Activated CD4-positive, alpha-beta T cell treated with anti-CD3 and anti-CD28 coated beads for 24 hours (primary cell): ENCODE measurements at places on chromosomes 16 and 17.

- DNase-seq = no peak
These were observed 28.8 kb downstream of the ACTG1 start for GRCh38 chr17:81483862-81484194.

DNA sequence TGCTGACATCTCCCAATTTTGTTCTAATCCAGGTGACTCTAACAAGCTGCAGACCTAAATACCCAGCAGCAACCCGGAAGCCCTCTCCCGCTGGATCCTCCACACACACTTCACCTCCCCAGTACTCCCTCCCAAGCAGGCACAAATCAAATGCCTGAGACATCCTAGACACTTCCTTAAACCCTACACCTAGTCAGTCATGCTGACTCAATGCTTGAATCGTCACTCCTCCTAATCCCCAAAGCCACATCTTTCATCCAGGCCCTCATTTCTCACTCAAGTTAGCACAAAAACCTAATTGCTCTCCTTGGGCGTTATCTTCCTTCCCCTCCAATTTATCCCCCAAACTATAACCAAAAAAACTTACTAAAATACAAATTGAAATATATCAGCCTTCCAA, 32.7 kb downstream of the CMC2 start:
- no peak for DNase-seq

GRCh38 chr17:9790889-9791876, at the start of gene DHRS7C:
Gene DHRS7C, minus strand, starts transcription at chr17:9791592. Its CDS starts 308 bp downstream, at chr17:9791284.
- DNase-seq = no peak

GRCh38 chr16:75288596-75289120, 37.2 kb upstream of the BCAR1 start:
- DNase-seq = no peak

DNA sequence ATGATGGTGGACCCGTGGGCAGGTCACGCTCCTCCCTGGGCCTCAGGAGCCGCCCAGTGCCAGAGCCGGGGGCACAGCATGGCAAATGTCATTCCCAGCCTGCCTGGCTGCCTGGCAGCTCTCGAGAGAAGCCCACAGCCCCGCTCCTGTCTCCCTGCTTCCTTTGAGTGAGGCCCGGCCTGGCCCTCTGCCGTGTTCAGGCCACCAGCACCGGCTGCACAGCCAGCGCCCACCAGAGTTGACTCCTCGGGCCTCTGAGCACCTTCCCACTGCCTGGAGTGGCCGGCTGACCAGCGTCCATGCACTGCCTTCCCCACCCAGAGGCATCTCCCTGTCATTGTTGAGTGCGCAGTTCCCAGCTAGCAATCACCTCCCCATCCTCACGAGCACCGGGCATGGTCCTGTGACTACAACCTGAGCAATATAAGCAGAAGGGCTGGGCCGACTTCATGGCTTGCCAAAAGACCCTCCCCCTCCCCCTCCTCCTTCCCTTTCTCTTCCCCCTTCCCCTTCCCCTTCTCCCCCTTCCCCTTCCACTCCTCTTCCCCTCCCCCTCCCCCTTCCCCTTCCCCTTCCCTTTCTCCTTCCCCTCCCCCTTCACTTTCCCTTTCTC, 11.9 kb upstream of the SLC38A10 start:
- no peak for DNase-seq

GRCh38 chr17:8668176-8668740, 37.7 kb upstream of the MYH10 start:
- no peak for DNase-seq

- peak; percentile 53 for DNase-seq
These were observed 4.2 kb downstream of the NR1D1 start for GRCh38 chr17:40095944-40096791.

DNA sequence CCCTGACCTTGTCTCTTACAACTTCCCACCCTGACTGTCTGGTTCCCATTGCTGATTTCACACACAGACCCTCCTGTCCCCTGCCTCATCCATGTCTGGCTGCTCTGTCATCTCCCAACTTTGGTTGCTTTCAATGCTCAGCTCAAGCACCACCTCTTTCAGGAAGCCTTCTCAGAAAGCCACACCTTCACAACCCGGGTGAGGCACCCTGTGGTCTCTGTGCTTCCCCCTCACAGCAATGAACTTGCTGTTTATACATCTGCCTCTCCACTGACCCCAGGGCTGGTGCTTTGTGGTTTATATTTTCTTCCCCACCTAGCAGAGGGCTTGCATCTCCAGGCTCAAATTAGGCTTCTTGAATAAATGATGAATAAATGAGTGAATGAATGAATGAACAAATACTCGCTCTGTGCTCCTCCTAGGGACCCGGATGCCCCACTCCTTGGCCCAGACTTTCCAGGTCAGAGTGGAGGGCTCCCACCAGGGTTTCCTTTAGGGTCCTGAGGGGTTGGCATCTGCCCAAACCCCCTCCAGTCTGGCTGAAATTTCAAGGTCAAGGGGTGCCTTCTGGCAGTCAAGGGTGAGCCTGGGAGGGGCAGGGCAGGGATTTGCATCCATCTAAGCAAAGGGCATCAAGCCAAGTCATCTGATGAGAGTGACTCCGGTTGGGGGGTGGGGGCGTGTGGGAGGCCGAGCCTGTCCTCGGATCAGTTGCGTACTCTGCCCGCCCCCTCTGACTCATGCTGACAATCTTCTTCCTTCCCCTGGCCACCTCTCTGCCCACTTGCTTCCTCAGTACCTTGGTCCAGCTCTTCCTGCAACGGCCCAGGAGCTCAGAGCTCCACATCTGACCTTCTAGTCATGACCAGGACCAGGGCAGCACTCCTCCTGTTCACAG, at the start of gene ITGAX:
ITGAX (plus strand) TSS at position 783 of the 898 bp plus-strand sequence; CDS start at position 862, 79 bp downstream.
- DNase-seq = peak; percentile 56

DNA sequence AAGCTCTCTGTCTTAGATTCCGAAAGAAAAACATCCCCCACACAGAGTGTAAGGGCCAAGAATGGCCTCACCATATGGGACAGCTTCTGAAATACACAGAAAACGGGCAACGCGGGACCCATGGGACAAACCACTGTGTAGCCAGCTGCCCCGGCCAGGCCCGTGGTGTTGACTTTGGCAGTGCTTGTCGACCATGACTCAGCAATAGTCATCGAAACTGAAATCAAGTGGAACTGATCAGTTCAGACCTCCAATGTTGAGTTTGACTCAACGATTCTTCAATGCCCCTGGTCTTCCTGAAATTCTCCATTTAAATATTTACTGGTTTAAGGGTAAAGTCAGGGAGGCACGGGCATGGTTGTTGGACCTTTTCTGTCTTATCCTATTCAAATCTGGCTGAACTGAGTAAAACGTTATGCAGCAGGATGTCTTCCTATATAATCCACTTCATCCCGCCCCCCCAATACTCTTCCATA, 27.5 kb downstream of the ZFHX3 start:
- no peak for DNase-seq

DNA sequence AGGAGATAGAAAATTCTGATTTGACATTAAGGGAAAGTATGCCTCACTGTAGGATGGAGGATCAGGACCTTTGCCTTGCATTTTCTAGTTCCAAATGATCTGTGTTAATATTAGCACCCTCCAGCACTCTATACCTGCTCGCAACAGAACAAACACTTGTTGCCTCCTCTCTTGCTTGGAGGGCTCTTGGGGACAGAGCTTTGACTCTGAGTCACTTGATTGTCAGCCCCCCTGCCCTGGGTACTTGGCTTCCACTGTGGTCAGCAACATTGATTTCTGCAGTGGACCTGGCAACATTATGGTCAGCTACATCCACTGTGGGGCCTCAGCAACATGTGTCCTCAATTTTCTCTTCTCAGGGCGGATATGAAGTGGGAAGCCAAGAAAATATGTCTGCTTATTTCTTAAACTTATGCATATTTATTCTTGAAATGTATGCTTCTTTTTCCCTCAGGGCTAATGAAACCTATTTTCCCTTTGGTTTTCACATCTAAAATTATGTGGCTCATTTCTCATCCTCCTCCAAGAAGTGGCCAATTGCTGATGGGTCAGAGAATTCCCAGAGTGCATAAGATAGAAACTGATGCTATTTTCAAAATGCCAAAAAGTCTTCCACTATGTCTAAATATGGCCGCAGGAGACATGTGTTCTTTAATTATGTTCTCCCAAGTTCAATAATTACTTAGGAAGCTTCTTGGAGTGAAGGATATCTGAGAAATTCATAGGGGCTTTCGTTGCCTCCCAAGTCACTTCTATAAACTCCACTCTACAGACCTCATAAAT, 94.6 kb upstream of the SMIM36 start:
- DNase-seq = no peak

- DNase-seq = no peak
These were observed 337.1 kb downstream of the CNTNAP4 start for GRCh38 chr16:76614269-76614668.

DNA sequence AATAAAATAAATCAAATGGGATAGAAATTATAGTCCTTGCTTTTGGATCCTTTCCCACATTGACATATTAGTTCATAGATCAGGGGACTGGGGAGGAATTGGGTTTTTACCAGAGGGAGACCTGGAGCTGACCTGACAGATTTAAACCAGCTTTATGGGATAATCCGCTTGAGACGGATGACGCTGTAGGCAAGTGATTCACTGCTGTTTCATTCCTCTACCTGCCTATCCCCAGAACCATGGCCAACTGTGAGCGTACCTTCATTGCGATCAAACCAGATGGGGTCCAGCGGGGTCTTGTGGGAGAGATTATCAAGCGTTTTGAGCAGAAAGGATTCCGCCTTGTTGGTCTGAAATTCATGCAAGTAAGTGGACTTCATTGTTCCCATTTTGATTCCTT, 2.1 kb downstream of the NME1 start:
- no peak for DNase-seq

GRCh38 chr16:75996491-75996890, 270.2 kb upstream of the CPHXL start:
- DNase-seq = no peak

DNA sequence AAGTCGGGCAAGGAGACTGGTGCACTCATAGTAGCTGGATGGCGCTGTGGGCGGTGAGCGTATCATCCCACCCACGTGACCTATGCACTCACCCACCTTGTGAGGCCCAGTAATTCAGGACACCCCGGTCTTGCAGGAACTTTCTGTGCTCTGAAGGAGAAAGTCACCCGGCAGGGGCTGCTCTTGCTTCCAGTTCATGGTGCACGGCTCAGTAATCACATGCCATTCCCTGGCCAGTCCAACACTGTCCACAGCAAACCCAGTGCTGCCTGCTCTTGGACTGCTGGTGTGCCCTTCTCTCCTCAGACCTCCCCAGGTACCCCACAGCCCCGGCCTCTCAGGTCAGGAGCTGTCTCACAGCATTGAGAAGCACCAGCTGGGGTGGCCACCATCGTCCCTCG, 16.4 kb upstream of the RHBDF2 start:
- no peak for DNase-seq

DNA sequence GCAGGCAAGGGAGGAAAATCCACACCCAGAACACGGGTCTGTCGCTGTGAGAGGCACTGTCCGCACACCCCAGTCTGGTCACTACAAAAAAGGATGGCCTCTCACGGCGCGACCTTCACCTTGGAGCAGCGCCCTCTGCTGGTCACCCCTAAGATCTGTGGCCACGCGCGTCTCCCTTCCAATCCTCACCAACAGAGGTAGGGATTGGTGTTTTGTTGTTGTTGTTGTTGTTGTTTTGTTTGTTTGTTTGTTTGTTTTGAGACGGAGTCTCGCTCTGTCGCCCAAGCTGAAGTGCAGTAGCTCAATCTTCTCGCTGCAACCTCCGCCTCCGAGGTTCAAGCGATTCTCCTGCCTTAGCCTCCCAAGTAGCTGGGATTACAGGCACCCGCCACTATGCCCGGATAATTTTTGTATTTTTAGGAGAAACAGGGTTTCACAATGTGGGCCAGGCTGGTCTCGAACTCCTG, 15.0 kb upstream of the C17orf58 start:
- peak; percentile 61 for DNase-seq

DNA sequence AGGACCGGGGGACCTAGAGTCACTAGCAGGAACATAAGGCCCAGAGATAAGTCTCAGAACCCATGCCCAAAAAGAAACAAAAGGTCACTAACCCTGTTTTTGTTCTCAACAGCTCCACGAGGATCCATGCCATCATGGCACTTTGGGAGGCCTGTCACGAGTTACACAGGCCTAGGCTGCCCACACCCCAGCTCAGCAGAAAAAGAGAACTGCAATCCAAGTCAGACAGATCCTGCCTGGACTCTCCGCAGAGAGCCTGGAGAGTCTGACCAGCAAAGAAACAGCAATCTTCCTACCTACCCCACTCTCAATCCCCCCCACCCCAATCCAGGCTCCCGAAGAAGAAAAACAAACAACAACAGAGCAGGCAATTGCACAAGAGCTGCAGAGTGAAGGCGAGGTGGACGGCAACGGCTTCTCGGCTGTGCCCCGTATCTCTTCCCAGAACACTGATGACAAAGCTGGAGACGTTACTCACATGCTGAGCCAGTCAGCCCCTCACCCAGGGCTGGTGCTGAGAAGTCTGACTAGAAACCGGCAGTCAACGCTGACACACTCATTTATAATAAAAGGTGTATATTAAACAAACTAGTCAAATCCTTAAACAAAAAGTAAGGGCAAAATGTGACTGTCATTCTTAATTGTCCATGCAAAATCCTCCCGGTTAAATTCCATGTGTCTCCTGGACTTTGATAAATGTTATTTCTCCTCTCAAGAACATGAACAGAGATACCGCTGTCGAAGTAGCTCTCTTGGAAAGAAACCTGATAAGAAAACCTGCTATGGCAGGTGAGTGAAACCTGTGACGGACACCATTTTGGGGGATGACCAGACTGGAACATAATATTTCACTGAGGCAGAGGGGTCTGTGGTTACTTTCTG, 89.3 kb downstream of the SMG6 start:
- DNase-seq = peak; percentile 15

GRCh38 chr16:22123759-22124490, 31.6 kb downstream of the VWA3A start:
- no peak for DNase-seq

- no peak for DNase-seq
These were observed 76.9 kb downstream of the ARHGAP44 start for GRCh38 chr17:12866244-12866643.

- no peak for DNase-seq
These were observed 44.6 kb upstream of the ADCY9 start for GRCh38 chr16:4160658-4161430.

GRCh38 chr17:1110862-1111598, 68.8 kb downstream of the ABR start:
- DNase-seq = no peak

DNA sequence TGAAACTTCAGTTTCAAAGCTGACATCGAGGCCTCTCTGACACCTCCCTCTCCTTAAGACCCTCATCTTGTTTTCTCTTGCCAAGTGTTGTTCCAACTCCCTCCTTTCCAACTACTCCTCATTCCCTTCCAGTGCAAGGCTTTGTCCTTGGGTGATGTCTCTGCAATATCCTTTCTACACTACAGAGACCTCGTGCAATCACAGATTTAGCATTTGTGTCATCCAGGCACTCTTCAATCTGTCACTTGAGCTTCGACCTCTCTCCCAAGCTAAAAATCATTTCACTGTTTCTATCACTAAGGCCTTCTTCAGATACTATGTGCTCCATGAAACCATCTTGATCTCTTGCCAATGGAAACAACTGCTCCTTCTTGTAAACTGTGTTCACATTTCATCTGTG, 31.6 kb downstream of the TEKT3 start:
- DNase-seq = no peak

- no peak for DNase-seq
These were observed 6.0 kb upstream of the GRIN2C start for GRCh38 chr17:74865504-74866197.
